ENCODE measurements at places on chromosomes 12 and 14. TPM values are rescaled to one million over a fixed set of nuclear protein-coding genes. Genes with fewer than 3 reads are reported as not detected.

P2RX2 gene
- not detected for total RNA-seq

CCDC38 gene
- 0.06 TPM for total RNA-seq

ABCB9 gene
- 9.3 TPM for total RNA-seq

CLEC9A gene
- total RNA-seq: not detected

MMP14 gene
- total RNA-seq: 0.84 TPM

ADAM21 gene
- total RNA-seq: not detected

SLC25A47 gene
- total RNA-seq: not detected

TAS2R42 gene
- not detected for total RNA-seq

LMBR1L gene
- total RNA-seq: 15.9 TPM

PIWIL1 gene
- not detected for total RNA-seq

LRP1 gene
- total RNA-seq: 20.2 TPM

NPAS3 gene
- total RNA-seq: not detected

RND1 gene
- 18.7 TPM for total RNA-seq

FOXN4 gene
- total RNA-seq: 0.12 TPM

SOAT2 gene
- total RNA-seq: 0.24 TPM

SOX5 gene
- not detected for total RNA-seq

PPP2R5C gene
- total RNA-seq: 68.6 TPM

KRT75 gene
- total RNA-seq: 0.29 TPM

ASPG gene
- total RNA-seq: not detected

KRT83 gene
- 5.4 TPM for total RNA-seq

LRRC10 gene
- not detected for total RNA-seq

ZCCHC8 gene
- total RNA-seq: 26.4 TPM

DPPA3 gene
- not detected for total RNA-seq

IAPP gene
- not detected for total RNA-seq

DACT1 gene
- total RNA-seq: 0.81 TPM

HPD gene
- total RNA-seq: 1.3 TPM

BDKRB2 gene
- total RNA-seq: 3.4 TPM

PRB2 gene
- total RNA-seq: not detected

LRTM2 gene
- not detected for total RNA-seq

PIK3C2G gene
- not detected for total RNA-seq

PLA2G1B gene
- not detected for total RNA-seq

ZDHHC22 gene
- total RNA-seq: 0.37 TPM

TMEM19 gene
- total RNA-seq: 31.2 TPM

CLEC4C gene
- total RNA-seq: not detected

TMEM119 gene
- not detected for total RNA-seq

NABP2 gene
- total RNA-seq: 55.5 TPM

EIF2S3B gene
- 0.82 TPM for total RNA-seq

Data from A549 treated with CpdA at 1 μM for 4 hours (cell line).